ENCODE measurements at places on chromosomes 13 and 19. TPM values are rescaled to one million over a fixed set of nuclear protein-coding genes. Genes with fewer than 3 reads are reported as not detected.

- no peak for DNase-seq
Measured at GRCh38 chr19:8167985-8168384, 18.6 kb upstream of the FBN3 start.

DNA sequence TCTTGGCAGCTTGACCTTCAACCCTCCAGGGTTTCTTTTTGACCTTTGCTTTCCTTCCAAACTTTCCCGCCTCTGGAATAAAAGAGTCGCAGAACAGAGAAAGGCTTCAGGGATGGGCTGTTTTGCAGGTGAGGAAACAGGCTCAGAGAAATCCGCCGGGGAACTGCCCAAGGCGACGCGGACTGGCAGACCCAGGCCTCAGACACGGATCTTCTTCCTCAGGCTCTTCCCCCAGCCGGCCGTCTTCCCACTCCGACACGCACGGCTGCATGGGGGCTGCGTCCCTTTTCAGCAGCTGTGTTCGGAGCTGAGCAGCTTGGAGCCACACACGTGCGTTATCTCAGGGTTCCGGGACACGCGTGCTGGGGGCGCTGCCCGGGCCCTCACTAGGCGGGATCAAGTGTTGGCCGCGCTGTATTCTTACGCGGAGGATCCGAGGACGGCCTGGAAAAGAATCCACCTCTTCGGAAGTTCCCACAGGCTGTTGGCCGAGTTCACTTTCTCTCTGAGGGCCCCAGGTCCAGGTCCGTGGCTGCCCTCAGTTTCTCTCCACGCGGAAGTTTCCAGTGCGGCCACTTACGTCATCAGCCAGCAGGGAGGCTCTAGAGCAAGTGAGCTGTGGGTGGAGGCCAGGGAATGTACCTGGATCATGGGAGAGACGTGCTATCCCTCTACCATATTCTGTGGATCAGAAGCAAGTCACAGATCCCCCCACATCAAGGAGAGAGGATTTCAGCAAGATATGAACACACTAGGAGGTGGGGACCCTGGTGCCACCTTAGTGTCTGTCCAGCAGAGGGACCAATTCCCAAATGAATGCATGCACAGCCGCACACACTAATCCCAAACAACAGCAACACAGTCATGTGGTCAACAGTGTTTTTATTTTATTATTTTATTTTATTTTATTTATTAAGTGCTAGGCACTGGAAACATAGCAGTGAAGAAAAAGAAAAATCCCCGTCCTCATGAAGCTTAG is 100.4 kb downstream of the ING1 start:
- DNase-seq: no peak

- DNase-seq: no peak
Measured at GRCh38 chr13:53182724-53183123, 154.1 kb downstream of the OLFM4 start.

DNA sequence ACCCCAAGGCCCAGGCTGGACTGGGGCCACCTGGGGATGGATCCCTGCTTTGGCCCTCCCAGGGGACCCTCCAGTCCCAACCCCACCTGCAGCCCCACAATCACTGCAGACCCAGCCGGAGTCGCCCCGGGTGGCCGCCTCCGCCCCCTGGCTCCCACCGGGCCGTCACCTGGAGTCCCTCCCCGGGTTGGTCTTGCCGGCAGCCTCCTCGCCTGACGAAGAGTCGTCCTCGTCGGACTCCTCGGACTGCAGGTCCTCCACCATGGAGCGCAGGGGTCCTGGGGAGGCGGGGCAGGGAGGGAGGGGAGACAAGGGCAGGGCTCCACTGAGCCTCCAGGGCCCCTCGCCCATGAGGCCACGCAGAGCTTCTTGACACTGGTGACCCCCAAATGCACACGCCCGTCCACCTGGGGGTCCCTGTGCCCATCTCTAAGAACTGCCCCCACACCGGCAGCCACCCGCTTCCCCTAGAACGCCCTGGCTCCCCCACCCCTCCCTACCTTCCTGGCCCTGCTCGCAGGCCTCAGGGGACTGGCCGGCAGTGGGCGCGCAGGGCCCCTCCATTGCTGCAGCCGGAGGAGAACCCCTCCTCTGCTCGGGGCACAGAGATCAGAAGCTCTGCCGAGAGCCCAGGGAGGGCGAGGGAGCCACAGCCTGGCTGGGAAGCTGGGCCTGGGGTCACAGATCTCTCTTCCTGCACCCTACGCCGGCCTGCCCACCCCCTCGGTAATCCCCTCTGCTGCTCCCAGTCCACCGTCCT is 63.4 kb downstream of the MLLT1 start:
- DNase-seq: no peak

DNA sequence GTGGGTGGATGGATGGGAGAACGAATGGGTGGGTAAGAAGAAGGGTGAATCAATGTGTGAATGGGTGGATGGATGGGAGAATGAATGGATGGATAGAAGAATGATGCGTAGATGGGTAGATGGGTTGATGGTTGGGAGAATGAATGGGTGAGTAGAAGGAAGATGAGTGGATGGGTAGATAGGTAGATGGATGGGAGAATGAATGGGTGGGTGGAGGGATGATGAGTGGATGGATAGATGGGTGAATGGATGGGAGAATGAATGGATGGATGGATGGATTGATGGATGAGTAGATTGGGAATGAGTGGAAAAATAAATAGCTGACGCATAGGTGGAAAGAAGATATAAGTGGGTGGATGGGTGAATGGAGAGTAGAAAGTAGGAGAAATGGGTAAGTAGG is 16.5 kb downstream of the VSTM2B start:
- no peak for DNase-seq

The GRIN3B gene
- total RNA-seq: 0.59 TPM

The LSM14A gene
- total RNA-seq: 147 TPM

The ZNF558 gene
- 3.8 TPM for total RNA-seq

The SCN1B gene
- 13.8 TPM for total RNA-seq

The ZNF177 gene
- 1.4 TPM for total RNA-seq

- no peak for DNase-seq
Measured at GRCh38 chr19:33203529-33203928, 9.4 kb downstream of the LRP3 start.

DNA sequence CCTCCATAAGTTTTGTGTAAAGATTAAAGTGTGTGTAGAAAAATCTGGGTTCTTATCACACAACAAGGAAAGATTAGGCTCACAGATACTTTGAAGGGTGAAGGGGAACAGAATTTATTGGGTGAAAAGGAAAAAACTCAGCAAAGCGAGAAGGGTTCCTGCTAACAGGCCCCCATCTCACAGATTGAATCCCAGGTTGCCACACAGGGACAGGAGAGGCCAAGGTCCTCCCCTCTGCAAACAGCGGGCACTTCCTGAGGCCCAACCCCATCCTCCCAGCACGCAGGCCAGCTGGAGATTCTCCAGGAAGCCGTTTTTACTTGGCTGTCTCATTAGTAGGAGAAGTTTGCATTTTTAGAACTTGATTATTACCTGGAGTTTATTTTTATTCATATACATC is 15.2 kb upstream of the ERCC5 start:
- no peak for DNase-seq

- no peak for DNase-seq
Measured at GRCh38 chr13:20534038-20534608, 8.5 kb upstream of the CRYL1 start.

GRCh38 chr13:42380420-42381164 is 108.6 kb downstream of the AKAP11 start:
- DNase-seq: no peak

DNA sequence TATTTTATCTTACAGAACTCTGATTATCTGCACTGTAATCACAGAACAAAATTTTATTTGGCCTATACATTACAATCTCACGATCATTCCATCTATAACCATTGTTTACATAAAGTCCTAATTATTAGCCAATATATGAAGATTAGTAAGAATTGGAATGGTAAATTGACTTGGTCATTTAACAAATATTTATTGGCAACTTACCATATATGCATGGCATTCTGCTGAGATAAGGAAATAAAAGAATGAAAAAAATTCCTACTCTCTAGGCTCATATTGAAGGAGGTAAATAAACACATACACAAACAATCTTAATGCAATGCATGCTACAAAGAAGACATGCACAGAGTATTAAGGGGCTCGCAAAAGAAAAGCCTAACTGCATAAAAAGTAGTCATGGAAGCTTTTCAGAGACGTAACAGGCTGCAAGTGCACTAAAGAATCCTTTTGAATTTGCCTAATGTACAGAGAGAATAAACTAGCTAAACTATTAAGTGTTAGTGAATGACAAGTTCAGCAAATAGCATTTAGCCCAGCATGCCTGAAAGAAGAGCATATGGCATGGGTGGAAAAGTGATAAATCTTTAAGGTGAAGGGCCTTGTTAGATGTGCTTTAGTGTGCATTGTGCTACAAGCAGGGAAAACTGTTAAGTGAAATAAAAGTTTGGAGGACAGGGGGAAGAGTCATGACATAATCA is 1131.1 kb downstream of the PCDH9 start:
- DNase-seq: no peak

DNA sequence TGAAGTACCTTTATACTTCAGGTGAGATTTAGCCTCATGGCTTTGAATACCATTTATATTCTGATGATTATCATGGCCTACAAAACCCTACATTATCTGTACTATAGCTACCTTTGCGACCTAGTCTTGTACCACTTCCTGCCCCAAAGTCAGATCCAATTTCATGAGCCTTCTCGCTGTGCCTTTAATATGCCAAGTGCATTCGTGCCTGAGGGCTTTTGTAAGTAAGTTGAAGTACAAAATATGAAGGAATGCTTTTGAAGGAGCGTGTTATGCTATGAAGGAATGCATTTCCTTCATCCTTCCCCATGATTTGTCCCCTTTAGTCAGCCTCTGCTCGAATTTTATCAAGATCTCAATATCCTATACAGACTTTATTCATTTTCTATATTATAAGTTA is 9.2 kb upstream of the RASL11A start:
- no peak for DNase-seq

GRCh38 chr19:43527860-43528622 is 1.0 kb upstream of the ETHE1 start:
- no peak for DNase-seq

The KRTDAP gene
- not detected for total RNA-seq

DNA sequence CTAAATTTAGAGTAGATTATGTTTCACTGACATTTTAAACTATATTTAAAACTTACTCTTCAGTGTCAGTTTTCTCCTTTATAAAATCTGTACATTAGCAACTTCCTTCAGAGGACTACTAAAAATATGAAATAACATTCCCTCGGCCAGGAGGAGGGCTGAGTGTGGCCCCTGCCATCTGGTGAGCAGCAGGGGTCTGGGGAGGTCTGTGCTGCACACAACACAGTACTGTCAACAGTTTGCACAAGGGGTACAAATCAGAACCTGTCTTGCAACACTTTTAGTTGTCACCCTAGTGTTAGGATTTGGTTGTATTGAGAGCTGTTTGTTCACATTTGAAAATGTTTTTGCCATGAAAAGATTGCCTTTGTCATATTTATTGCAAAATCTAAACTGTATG is 48.9 kb downstream of the TPP2 start:
- no peak for DNase-seq

DNA sequence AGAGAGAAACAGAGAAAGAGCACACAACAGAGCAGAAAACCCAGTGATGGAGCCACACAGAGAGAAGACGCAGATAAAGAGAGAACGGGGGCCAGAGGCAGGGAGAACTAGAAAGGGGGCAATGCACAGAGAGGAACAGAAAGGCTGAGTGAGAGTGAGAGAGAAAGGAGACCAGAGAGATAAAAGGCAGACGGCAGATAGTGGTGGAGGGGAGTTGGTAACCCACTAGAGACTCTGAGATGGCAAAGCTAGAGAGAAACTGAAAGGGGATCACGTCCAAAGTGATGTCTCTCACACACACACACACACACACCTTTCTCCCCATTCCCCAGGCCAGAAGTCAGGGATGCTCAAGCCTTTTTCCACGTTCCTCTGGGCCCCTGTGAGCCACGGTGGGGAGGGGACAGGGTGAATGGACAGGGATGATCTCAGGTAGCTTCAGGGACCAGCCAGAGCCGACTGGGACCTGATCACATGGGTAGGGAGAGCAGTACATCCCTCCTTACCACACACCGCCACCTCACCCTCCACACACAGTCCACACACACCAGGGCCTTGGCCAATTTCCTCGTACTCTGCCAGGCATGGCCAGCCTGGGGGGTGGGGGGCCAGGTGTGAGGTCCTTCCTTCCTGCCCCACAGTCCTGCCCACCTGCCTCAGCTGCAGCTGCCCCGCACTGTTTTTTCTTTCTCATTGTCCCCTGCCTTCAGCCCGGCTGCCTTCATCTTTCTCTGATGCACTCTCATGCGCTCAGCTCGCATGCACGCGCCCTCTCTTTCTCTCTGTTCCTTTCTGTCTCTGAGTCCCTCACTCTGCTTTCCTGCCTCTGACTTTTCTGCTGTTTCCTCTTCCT is 22.5 kb upstream of the POU2F2 start:
- no peak for DNase-seq

The UGGT2 gene
- total RNA-seq: 45.2 TPM

The KLK15 gene
- not detected for total RNA-seq

DNA sequence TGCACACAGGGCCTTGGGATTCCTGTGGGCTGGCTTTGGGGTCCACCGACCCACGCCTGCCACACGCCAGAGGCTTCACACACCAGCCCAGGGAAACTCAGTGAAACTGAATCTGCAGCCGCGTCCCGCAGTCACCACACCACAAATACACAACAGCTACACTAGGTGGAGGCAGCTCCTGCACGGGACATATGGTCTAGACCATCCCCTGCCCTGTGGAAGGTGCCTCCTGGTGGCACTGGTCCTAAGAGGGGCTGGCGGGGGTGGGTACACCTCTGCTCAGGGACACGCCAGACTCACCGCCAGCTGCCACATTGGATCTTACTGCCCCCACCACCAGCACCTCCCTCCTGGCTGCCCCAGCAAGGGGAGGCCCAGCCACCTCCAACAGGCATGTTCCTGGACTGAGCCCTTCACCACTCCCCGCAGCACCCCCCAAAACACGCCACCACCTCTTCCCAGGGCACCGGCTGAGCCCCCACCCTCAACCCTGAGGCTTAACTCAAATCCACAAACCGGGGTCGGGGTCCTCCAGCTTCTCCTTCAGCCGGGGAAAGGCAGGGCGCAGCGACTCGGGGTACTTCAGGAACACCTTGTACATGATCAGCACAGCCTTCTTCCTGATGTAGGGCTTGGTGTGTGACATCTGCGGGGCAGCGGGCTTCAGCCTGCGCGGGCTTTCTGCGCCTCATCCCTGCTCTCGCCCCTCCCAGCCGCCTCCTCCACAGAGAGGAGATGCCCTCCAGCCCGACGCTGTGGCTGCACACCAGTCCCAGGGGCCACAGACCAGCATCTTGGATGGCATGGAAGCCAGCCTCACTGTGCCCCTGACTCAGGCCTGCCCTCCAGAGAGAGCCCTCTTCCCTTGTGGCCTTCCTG is 21.2 kb downstream of the AP3D1 start:
- no peak for DNase-seq
